ENCODE measurements at places on chromosomes 2 and 18. TPM values are rescaled to one million over a fixed set of nuclear protein-coding genes. Genes with fewer than 3 reads are reported as not detected.

CACNB4 gene
- total RNA-seq = 2.4 TPM

DNA sequence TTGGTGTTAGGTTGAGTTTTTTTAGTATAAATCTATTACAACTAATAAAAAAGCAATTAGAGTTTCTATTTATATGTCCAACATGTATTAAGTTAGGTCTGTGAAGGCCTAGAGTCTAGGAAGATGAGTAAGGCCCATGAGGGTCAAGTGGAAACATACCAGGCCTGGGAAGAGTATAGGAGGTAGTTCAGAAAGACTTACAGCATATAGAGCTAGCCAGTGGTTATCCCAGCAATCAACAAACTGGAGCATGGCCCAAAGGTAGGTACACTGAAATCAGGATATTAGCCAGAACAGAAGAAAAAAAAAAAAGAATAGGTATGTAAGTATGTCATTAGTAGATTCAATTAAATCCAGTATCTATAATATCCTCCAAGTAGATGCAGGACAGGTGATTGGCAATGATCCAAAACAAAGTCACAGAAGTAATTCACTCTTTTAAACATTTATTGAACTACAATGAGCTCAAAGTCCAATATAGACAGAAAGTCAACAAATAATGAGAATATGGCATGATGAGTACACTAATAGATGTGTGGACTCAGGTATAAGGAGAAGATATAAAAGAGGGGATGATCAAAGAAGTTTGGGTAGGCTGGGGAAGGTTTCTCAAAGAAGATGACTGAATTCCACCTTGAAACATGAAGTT lies 70.3 kb downstream of the IKZF2 start:
- no peak for DNase-seq

COL4A4 gene
- total RNA-seq = 0.04 TPM

DNA sequence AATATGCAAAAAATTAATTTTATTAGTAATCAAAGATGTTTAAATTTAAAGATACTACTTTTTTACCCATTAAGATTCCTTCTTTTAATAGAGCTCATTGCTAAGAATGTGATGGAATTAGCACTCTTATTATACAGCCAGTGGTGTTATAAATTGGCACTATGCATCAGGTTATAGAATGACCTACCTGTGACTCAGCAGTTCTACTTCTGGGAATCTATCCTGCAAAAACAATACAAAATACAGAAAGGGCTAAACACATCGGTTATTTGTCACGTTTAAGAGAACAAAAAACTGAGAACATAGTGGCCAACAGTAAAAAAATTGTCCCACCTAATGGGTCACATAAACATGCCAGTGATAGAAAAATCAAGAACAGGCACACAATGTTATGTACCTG lies 9.4 kb upstream of the ADD2 start:
- DNase-seq = no peak

GATA6 gene
- 0.65 TPM for total RNA-seq

Data from lower leg skin (tissue), 4 donors.